Activated T-cell treated with anti-CD3 and anti-CD28 coated beads, Interleukin-2, amount 50 U/mL, for 4 hours (primary cell): ENCODE measurements at places on chromosomes 1 and 21.

- no peak for DNase-seq
These were observed 27.8 kb downstream of the GBP6 start for GRCh38 chr1:89391686-89392085.

- DNase-seq = no peak
These were observed 66.5 kb upstream of the IGSF21 start for GRCh38 chr1:18041102-18041501.

DNA sequence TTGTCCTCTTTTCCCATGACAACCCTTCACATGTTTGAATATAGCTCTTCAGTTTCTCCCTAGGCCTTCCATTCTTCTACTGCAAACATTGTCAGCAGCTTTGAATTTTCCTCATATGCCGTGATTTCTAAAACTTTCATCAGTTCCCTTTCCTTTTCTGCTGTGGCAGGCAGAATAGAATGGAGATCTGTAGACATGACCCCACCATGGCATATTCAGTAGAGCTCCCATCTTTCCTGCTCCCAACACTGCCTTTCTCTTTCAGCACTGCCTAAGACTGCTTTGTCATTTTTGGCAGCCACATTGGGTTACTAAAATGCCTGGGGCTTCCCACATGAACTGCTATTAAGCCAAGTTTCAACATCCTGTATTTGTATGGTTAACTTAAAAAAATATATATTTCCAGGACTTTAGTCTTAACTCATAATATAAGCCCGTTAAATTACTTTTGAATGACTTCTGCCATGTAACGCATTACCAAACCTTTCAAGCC, 60.9 kb downstream of the TBX19 start:
- DNase-seq = no peak

GRCh38 chr1:46412893-46413595, 18.9 kb downstream of the FAAH start:
- no peak for DNase-seq

DNA sequence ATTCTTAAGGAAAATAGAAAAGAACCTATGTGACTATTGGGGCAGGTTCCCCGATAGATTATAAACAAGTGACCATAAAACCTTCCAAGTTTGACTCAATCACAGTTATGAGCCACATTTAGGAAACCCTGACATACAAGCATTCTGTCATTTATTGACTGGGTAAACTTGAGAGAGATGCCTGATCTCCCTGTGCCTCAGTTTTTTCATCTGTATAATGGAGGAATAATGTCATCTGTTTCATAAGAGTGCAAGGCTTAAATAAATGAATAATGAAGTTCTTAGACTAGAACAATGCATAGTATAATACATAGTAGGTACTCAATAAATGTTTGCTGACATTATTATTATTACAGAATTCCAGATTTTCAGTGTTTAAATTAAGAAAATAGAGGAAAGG, 18.9 kb upstream of the EEIG2 start:
- DNase-seq = no peak

DNA sequence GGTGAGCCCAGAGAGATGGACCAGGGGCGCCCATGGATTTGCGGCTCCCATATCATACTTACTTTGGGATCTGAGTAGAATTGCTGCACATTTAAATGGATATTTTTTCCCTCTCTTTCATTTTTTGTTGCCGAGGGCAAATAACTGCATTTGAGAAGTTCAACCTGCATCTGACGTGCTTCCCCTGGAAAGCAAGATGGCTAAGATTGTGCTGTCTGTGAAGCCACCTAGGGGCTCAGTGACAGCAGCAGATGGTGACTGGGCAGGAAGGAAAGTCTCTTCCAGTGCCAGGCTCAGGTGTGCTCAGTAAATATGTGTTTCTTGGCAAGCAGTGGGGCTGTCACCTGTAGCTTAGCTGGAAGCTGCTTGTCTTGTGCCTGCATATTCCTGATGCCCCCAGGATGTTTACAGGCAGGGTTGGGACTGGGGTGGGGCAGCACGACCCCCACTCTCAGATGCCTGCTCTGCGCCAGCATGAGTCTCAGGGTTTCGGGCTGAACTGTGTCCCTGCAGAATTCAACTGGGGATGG, 59.8 kb upstream of the ETV3 start:
- DNase-seq = no peak

GRCh38 chr1:33899746-33900145, 35.9 kb downstream of the HMGB4 start:
- DNase-seq = no peak

DNA sequence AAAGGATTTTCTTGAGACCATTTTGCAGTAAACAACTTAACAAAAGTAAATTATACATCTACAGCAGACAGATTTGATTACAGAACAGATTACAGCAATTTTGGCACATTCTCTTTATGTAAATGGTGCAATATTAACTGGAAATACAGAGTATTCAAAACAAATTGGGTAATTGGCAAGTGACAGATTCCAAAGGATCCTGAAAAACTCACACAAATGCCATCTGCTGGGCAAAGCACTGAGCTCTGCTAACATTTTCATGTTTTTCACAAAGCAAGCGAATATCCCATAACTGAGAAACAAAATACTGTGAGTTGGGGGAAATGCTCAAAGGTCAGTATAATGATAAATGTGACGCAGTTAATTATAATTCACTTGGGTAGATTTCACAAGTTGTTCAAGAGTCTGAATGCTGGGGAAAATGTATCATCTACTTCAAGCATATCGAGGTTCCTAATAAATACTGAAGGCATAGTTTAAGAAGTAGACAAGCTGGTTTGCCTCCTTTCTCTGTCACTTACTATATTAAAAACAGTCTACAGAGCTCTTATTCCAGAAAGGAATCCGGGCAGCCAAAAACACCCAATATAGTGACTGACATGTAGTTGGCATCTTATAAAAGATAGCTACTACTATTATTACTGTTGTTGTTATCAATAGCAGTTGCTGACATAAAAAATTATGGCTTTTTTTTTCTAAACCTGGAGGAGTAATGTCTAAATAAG, 75.8 kb upstream of the SDC3 start:
- no peak for DNase-seq

- peak; percentile 6 for DNase-seq
These were observed 55.3 kb downstream of the NME7 start for GRCh38 chr1:169312084-169312954.

DNA sequence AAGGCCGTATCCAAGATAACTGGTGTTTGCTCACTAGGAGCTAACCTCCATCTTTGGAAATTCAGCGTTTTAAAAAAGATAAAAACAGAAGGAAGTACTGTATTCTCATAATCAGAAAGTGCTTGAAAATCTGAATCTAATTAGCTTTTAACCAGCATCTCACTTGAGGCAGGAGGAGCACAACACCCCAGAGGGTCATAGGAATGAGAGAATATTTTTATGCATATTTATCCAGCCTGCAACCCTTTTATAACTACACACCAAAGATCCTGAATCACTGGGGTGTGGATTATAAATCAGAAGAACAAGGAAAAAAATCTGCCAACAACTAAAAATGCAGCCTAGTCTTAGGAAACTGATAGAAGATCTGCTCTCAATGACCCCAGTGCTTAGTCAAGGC, 68.0 kb upstream of the PTCH2 start:
- DNase-seq = no peak

DNA sequence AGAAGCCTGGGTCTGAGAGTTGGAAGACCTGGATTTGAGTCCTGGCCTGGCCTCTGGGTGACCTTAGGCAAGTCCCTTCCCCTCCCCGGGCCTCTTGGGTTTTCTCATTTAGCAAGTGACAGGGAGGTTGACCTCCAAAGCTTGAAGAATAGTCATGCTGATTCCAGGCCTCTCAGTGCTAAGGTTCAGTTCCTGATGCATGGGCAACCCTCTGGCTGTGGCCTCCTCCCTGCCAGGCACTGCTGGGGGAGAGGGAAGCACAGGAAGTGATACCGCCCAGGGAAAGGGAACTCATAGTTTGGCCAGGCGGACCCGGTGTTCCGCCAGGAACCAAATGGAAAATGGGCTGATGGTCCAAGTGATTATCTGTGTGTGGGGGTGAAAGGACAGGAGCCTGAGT, 23.6 kb upstream of the WASF2 start:
- no peak for DNase-seq
